ENCODE measurements at places on chromosomes 2 and 18.

DNA sequence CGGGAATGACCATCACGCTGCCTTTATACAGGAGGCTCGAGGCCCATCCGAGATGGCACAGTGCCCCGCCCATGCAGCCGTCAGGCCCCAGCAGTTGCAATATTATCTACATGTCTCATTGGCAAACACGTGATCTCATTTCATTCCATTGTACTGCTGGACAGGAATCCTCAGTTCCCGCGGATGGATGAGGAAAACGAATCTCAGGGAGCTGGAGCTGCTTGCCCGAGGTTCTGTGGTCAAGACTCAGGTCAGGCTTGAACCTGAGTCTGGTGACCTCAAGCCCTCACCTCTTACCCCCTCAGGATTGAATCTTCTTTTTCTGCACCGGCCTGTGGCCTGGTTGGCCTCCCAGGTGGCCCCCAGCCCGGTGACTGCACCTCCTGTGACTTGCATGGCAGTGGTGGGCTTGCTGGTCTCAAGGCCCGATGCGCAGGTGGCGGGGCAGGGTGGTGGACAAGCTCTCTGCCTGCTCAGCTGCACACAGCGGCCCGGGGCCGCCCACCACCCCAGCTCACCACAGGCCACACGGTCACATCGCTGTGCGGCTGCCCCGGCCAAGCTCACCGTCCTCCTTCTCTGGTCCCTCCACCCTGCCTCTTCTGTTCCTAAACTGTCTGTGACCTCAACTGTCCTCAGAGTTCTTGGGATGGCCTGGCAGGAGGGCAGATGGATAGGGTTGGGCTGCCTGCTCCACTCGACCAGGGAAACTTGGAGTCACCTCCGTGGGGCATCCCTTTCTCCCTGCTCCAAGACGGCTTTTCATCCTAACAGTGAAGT, 52.0 kb upstream of the HS6ST1 start:
- DNase-seq = no peak

GRCh38 chr2:207869784-207870778, 100.4 kb upstream of the FZD5 start:
- no peak for DNase-seq

DNA sequence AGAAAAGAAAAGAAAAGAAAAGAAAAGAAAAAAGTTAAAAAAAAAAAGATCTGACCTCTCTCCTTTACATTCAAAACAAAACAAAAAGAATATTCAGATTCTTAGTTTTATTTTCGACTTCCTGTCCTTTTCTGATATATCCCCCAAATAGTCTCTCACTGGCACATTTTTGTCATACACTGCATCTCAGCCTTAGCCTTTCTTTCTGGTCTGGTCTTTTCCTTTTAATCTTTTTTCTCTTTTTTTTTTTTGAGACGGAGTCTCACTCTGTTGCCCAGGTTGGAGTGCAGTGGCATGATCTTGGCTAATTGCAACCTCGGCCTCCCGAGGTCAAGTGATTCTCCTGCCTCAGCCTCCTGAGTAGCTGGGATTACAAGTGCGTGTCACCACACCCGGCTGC, 1.6 kb upstream of the RIOK3 start:
- DNase-seq = no peak

DNA sequence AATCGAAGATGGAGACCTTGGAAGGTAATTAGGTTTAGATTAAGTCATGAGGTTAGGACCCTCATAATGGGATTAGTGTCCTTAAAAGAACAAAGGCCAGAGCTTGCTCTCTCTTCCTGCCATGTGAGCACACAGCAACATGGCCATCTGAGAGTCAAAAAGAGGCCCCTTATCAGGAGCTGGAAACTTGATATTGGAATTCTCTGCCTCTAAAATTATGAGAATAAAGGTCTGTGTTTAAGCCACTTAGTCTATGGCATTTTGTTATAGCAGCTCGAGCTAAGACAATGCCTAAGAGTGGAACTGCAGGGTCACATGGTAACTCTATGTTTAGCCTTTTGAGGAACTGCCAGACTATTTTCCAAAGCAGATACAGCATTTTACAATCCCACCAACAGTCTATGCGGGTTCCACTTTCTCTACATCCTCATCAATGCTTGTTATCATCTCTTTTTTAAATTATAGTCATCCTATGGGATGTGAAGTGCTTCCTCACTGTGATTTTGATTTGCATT, 42.4 kb downstream of the THADA start:
- no peak for DNase-seq

GRCh38 chr18:61910101-61910500, 17.3 kb upstream of the RNF152 start:
- no peak for DNase-seq

DNA sequence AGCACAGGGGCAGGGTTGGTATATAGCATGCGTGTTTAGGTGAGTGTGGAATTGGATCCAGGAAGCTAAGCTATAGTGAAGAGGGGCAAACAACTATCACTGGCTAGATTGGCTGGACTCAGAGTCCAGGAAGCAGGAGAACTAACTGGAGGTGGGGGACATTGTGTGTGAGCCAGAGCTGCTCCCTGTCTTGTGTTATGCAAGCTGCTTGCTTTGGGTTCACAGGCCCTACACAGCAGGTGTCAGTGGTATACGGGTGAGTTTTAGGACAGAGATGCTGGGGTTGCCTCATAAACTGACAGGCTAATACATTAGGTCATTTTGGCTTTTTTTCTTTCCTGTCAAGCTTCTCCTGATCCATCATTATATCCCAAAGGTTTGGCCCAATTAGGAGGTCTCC, 87.5 kb downstream of the CCDC85A start:
- no peak for DNase-seq

DNA sequence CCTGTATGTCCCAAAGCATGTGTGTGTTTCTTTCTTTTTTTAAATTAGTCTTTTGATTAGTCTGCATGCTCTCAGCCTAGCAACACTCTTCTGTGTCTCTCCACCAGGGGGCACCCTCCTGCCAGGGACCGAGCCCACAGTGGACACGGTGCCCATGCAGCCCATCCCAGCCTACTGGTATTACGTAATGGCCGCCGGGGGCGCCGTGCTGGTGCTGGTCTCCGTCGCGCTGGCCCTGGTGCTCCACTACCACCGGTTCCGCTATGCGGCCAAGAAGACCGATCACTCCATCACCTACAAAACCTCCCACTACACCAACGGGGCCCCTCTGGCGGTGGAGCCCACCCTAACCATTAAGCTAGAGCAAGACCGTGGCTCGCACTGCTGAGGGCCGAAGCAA, 93.8 kb downstream of the NRP2 start:
- peak; percentile 38 for DNase-seq

DNA sequence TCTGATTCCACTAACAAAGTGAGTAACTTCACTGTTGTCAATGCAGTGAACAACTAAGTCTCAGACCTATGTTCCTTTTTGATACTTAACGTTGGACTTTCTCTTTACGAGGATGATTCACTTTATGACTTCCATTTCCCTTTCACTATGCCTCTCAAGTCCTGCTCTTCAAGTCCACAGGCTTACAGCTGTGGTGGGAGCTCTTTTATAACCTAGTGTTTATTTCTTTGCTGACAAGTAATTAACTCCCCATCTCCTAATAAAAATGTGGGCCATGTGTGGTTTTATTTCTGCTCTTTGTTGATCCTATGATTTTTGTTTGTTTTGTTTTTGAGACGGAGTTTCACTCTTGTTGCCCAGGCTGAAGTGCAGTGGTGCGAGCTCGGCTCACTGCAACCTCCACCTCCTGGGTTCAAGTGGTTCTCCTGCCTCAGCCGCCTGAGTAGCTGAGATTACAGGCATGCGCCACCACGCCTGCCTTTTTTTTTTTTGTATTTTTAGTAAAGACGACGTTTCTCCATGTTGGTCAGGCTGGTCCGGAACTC, 142.1 kb downstream of the USP34 start:
- DNase-seq = no peak

GRCh38 chr2:119469131-119469530, 37.5 kb downstream of the TMEM37 start:
- no peak for DNase-seq

Data from cerebellar cortex (tissue), 1 donor.